Stimulated activated CD4-positive, alpha-beta T cell treated with anti-CD3 and anti-CD28 coated beads, Interleukin-1b, Interleukin-23, amount 100 ng/mL, for 1 hour (primary cell): ENCODE measurements at places on chromosomes 16 and 17.

- no peak for DNase-seq
Observed at GRCh38 chr17:61227866-61228265, 171.8 kb upstream of the TBX2 start.

DNA sequence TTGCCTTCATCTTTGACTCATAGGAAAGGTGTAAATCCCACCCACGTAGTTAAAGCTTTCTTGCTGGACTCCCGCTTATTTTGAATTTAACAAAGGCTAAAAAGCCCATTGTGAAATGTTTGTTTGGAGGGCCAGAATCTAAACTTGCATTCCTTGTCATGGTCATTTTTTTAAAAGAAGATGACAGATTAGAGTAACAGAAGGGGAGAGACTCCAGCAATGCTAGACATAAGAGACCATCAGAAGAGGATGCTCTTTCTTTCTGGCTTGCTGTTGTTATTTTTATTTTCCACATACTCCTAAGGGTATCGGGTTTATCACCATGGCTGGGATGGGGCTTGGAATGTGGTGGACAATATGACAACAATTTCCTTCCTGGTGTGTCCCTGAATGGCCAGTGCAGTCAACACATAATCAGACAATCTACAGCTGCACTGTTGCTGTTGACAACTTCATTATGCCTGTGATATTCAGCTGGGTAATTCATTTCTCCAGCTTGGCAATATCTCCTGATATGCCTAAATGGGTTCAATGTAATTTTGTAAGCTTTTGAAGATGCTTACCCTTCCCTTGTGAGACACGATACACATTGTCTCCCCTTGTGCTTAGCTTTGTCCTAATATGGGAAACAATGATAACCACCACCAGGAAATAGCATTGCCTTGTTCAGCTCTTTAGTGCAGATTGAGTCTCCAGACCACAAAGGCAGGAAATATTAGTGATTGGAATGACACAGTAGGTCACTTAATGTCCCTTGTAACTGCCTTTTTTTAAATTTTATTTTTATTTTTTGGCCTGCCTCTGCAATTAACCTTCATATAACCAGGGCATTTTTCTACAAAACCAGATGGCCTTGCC is 164.3 kb downstream of the ANKFN1 start:
- no peak for DNase-seq

DNA sequence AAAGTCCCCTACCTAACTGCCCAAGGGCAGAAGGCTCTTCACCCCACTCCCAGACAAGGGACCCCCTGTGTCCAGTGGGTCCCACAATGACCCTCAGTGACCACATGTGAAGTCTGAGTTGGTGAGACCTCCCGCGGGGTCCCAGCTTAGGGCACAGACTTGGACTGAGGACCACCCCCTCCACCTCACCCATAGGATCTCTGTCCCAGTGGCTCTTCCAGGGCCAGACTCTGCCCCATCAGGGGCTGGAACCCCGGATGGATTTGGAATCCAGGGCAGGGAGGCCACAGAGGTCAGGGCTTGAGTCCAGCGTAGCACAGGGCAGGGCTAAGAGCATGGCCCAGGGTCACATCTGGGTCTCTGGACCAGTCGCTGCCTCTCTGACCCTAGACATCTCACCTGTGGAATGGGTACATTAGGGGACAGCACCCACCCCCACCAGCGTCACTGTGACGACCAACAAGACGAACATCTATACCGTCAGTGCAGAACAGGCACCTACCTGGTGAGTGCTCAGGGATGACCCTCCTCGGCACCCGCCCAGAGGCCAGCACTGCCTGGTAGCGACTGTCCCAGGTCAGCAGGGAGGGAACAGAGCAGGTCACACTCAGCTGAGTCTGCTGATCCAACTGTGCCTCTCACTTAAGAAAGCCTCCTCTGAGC is 37.7 kb downstream of the TNFRSF13B start:
- DNase-seq, result no peak

DNA sequence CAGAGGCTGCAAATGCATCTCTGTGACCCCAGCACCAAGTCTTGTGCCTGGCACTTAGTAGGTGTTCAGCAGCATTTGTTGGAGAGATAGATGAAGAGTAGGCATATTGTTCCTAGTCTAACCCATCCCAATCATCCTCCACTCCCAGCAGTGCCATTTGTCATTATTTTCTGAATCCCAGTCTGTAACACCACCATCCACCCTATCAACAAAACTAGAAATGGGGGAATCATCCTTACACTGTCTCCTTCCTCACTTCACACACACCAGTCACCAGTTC is 95.9 kb upstream of the TBX2 start:
- no peak for DNase-seq

DNA sequence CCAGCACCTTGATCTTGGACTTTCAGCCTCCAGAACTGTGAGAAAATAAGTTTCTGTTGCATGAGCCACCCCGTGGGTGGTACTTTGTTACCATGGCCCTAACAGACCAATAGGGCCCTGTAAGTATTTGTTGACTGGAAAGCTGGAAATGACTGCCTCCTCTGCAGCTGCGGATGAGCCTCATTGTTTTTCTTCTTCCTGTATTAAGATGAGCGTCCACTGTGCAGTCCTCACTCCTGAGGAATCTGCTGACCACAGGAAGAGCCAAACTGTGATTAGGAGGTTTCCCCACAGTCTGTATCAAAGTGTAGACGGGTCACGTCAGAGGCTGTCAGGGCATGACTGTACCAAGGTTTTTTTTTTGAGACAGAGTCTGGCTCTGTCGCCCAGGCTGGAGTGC is 12.2 kb upstream of the AKTIP start:
- DNase-seq, result no peak

- DNase-seq, result no peak
Observed at GRCh38 chr16:49781401-49781800, 74.5 kb downstream of the ZNF423 start.

GRCh38 chr17:66411520-66411919 is 109.1 kb downstream of the PRKCA start:
- DNase-seq, result no peak

- DNase-seq, result no peak
Observed at GRCh38 chr16:4313563-4314531, 2.0 kb upstream of the GLIS2 start.
